ENCODE measurements at places on chromosomes 2 and 18. TPM values are rescaled to one million over a fixed set of nuclear protein-coding genes. Genes with fewer than 3 reads are reported as not detected.

VSNL1 gene
- total RNA-seq: 0.61 TPM

CDKL4 gene
- total RNA-seq: 0.60 TPM

TMEM198 gene
- 4.0 TPM for total RNA-seq

SPAST gene
- total RNA-seq: 33.5 TPM

AQP12A gene
- total RNA-seq: not detected

GRCh38 chr2:102235042-102235473, 48.2 kb downstream of the IL1RL2 start:
- no peak for DNase-seq

DNA sequence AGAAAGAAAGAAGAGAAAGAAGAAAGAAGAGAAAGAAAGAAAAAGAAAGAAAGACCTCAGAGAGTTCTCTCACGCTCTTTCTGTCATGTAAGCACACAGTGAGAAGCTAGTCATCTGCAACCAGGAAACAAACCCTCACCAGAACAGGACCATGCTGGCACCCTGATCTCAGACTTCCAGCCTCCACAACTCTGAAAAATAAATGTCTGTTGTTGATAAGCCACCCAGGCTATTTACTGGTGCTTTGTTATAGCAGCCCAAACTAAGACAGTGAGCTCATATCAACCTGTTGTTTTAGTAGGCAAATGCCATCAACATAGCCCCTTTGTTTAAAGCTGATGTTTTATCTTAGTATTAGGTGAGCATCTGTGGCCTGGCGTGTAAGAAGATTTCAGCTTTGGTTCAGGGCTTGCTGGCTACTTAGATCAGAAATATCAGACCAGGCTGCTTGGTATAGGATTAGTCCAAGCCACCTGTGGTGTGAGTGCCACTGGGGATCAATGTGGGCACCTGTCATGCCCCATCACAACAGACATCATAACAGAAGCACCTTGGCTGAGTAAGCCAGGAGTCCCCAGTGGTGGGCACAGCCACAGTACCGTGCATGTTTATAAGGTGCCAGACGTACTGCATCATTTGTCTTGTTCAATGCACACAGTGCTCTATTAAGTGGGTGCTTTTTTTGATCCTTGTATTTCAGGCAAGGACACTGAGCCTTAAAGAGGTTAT, 94.4 kb downstream of the LBH start:
- no peak for DNase-seq

DNA sequence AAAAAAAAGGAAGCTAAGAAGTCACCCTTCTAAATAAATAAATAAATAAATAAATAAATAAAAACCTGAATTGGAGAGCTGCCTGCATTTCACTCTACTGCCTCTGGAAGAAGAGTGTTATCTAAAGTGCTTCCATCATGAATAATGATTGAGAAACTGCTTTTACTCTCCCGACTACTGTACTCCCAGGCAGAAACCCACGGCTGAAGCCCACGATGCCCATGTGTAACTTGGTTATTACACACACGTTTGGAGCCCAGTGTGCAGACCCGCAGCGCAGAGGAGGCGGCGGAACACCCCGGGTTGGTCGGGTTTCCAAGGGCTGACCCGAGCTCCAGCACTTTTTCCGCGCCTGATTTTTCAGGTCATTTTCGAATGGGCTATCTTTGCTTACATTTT, 697 bp upstream of the SPATS2L start:
- DNase-seq: peak; percentile 55

- no peak for DNase-seq
Observed at GRCh38 chr18:71485611-71486010, 1058.5 kb downstream of the CBLN2 start.

DNA sequence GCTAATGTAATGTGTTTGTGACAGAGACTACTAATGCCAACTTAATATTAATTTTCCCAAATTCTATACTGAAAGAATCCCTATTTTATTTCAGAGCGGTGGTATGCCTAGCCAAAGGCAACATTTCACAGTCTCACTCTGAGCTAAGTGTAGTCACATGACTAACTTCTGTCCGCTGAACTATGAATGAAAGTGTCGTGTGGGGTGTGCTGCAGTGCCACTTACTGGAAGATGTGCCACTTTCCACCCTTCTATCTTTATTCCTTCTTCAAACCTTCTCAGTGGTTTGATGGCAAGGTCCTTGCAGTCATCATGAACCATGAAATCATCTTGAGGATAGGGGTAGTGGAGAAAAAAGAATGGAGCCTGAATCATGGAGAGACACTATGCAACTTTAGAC, 47.3 kb upstream of the C1D start:
- DNase-seq: no peak

DNA sequence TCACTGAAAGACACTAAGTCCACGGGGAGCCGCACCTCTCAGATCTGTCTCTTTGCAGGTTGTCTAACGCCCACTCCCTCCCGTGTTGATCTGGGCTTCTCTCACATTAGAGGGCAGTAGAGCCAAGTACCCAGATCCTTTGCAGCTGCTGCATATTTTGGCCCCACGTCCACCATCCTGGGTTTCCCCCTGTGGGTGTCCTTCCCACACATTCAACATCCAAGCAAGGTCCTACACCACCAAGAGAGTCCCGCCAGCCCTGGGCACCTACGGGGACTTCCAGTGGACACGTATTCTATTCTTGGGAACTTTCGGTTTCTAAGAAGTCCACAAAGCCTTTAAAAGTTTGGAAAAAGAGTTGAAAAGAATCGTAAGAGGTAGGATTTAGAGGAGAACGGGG, 116.6 kb downstream of the ATL2 start:
- no peak for DNase-seq

DNA sequence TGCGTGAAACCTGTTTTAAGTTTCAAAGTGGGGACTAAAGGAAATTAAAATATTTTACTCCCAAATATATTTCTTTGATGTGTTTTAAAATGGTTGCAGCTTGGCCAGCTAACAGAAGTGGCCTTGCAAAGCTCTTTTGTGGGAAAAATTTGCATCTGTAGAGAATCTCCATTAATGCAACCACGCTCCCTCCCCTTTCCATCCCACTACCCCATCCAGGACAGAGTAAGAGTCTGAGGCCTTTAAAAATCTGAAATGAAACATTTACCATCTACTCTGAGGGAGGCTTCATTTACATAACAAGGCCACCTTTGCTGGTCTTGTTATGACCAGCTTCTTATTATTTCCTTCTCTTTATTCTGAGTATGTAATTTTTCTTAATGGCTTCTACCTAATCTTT, 63.5 kb downstream of the STAT4 start:
- DNase-seq: no peak

DNA sequence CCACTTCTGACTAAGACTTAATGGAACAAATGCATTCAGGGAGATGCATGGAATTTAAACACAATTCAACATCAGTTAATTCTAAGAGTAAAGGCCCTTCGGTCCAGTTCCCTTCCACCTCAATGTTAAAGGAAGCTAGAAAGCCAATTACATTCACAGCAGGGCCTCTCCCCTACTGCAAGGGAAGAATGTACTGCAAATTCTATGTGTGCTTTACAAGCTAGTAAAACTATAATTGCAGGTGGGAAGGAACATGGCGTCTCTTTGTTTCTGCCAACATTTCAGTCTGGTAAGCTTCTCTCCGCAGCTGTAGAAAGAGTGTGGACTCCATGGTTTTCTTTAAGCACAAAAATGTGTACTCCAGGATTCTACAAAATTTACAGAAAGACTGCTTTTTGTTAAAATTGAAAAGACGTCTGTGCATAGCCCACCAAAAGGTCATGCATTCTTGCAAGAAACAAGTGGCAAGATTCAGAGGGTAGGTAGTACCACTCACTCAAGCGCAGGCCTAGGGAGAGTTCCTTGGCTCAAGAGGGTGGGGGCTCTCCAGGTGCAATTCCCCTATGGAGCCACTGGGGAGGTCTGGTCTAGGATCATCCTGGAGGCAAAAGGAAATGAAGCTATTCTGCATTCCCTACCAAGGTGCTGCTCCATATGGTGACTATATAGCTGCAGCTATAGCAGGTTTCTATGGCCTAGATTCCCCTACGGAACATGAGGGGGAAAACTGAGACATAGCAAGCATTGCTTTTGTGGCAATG, 127.0 kb upstream of the FZD5 start:
- no peak for DNase-seq

DNA sequence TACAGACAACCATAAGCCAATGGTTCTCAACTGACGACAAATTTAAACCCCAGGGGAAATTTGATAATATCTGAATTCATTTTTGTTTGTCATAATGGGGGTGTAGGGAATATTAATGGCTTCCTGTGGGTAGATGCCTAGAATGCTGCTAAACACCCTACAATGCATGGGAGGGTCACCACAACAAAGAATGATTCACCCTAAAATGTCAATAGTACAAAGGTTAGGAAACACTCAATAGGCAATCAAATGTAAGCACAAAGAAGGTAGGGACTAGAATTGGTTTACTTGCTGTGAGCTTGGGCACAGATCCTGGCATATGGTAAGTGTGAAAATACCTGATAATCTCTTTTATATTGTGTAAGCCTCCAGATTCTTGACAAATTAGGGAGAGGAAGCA, 20.1 kb upstream of the FANCL start:
- DNase-seq: no peak

- DNase-seq: no peak
Observed at GRCh38 chr2:117068371-117068770, 746.1 kb upstream of the DDX18 start.

DNA sequence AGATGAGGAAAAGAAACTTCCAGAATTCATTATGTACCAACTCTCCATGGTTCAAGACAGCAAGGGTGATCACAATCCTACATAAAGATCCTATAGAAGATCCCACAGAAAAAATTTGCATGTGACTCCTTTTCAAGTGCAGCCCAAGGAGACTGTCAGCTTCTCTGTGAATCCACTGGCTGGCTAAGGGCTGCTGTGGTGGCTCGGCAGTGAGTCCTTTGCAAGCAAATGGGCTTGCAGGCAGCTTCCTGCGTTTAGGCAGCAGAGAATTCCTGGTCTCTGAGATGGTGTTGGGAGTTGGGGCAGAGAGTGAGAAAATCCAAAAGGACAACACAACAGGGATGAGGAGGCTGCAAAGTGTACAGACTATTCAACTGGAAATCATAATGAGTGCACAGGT, 43.4 kb downstream of the NABP1 start:
- DNase-seq: no peak

DNA sequence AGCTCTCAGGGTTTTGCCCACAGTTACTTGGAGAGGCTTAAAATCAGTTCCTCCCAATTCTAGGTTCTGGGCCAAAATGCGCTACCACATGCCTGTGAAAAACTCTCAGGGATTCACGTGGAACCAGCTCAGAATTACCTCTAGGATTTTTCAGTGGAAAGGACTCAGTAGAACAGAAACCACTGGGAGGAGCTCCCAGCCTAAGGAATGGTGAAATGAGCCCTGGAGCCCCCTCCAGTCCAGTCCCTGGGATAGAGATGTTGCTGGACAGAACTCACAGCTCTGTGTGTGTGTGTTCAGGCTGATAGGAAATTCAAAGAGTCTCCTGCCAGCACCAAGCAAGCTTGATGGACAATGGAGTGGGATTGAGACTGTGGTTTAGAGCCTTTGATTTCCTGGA, 21.1 kb upstream of the SLC9A4 start:
- DNase-seq: no peak

DNA sequence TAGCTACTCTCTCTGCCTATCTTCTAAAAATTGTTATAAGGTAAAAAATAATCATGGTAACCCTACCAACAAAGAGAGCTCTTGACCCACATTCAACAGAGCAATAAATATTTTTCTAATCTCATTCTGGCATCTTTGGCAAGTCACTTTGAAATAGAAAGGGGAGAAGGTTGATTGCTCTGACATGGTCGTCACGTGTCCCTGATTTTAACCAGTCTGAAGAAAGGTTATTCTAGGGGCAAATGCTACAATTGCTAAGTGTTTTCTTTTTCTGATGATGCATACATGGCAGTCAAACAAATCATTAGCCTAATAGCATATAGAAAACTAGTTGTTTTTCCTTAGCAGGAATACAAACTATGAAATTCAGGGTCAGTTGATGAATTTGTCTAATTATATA, 153.3 kb upstream of the MAP3K20 start:
- DNase-seq: no peak

GRCh38 chr2:234772733-234773060, 179.1 kb upstream of the SH3BP4 start:
- no peak for DNase-seq
